ENCODE measurements at places on chromosomes 7 and 10.

- no peak for DNase-seq
These were observed 242.4 kb downstream of the ARHGAP21 start for GRCh38 chr10:24481241-24481640.

GRCh38 chr7:141563956-141564623, 12.9 kb downstream of the AGK start:
- no peak for DNase-seq

DNA sequence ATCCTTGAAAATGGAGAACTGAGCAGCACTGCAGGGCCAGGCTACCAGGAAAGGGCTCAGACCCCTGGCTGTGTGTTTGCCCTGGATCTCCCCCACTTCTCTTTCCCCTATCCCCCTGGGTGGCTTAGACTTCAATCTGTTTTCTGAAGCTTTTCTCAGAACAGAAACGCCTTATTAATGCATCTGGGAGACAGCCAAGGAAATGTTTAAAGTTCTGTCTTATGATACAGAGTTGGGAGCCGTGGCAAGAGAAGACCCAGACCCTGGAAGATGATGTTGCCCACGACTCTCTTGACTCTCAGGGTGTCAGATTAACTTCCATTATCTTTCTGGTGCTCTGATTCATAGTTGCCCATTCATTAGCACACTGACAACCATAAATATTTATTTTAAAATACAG, 107.1 kb downstream of the EBLN1 start:
- no peak for DNase-seq

DNA sequence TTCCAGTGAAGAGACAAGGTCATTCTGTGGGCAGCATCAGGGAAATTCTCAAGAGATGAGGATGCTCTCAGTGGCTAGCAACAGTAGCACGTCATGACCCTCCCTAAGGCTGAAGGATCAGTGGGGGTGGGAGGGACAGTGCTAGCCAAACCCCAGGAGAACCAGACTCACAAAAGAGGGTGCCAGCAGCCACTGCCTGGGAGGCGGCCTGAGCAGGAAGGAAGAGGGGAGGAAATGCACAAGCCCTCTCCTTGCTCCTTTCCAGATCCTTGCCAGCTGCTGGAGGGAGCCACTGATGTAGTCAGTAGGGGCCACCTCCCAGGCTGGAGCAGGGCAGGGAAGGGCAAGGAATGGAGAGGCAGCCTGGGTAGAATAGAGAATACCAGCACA, 302.7 kb downstream of the RPS24 start:
- peak; percentile 95 for DNase-seq

- no peak for DNase-seq
These were observed 527.4 kb downstream of the PTPRN2 start for GRCh38 chr7:158060216-158060615.

DNA sequence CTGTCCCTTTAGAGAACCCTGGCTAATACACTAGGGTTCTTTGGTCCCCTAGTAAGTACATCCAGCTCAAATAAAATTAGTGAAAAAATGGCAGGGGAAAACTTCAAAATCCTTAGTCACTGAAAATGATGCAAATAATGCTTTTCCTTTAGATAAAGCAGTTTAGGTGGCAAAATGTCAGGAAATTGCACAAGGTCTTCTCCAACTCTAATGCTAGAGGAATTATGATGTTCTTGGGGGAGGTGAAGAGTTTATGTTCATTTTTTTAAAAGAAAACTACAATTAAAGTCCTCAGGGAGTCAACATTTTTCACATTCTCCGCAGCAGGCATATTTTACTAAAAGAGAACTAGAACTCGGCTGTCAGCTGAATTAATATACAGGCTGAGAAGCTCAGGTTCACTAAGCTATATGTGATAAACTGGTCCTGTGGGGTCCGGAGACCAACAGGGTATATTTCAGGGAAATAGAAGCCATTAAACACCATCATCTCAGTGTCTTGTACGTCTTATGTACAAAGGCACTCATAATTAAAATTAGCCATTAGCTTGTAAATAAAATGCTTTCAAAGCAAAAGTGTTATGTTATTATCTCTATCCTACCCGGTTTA, 1164.7 kb upstream of the AUTS2 start:
- DNase-seq: peak; percentile 11

Measured in GM03348 (cell line).